ENCODE measurements at places on chromosomes 1 and 21. TPM values are rescaled to one million over a fixed set of nuclear protein-coding genes. Genes with fewer than 3 reads are reported as not detected.

The ITSN1 gene
- 38.7 TPM for polyA plus RNA-seq

The GON4L gene
- polyA plus RNA-seq: 60.6 TPM

The IVNS1ABP gene
- polyA plus RNA-seq: 286 TPM

The CYP2J2 gene
- 1.1 TPM for polyA plus RNA-seq

The SLAMF6 gene
- polyA plus RNA-seq: 0.10 TPM

The ADGRL4 gene
- polyA plus RNA-seq: 19.8 TPM

The TRIM17 gene
- 5.3 TPM for polyA plus RNA-seq

The RASAL2 gene
- 16.1 TPM for polyA plus RNA-seq

The C1orf210 gene
- 24.3 TPM for polyA plus RNA-seq

The KMO gene
- 20.8 TPM for polyA plus RNA-seq

The TMEM82 gene
- polyA plus RNA-seq: 3.1 TPM

The QSOX1 gene
- polyA plus RNA-seq: 73.5 TPM

The ADAMTS1 gene
- polyA plus RNA-seq: 111 TPM

The TAGLN2 gene
- 124 TPM for polyA plus RNA-seq

The KIF21B gene
- polyA plus RNA-seq: 2.8 TPM

The CFHR2 gene
- polyA plus RNA-seq: not detected

The TMPRSS2 gene
- 46.1 TPM for polyA plus RNA-seq

The DMBX1 gene
- polyA plus RNA-seq: 0.09 TPM

The LDLRAD1 gene
- polyA plus RNA-seq: not detected

The CRP gene
- polyA plus RNA-seq: not detected

The IGSF21 gene
- polyA plus RNA-seq: 0.30 TPM

The CD52 gene
- 1.7 TPM for polyA plus RNA-seq

The SOD1 gene
- 254 TPM for polyA plus RNA-seq

The RIMKLA gene
- polyA plus RNA-seq: 0.68 TPM

The OR2L5 gene
- polyA plus RNA-seq: not detected

The AUNIP gene
- 3.7 TPM for polyA plus RNA-seq

The TEX38 gene
- polyA plus RNA-seq: 0.54 TPM

The PKN2 gene
- 61.4 TPM for polyA plus RNA-seq

The CD244 gene
- 0.19 TPM for polyA plus RNA-seq

The LCE2C gene
- not detected for polyA plus RNA-seq

The EDARADD gene
- 5.9 TPM for polyA plus RNA-seq

The SZT2 gene
- polyA plus RNA-seq: 36.1 TPM

The SPRR2B gene
- not detected for polyA plus RNA-seq

The KRTAP19-1 gene
- polyA plus RNA-seq: not detected

The SEC16B gene
- polyA plus RNA-seq: 6.7 TPM

The PROK1 gene
- 0.60 TPM for polyA plus RNA-seq

The CRNN gene
- not detected for polyA plus RNA-seq

The SLC30A2 gene
- 4.4 TPM for polyA plus RNA-seq

The MATN1 gene
- polyA plus RNA-seq: 0.10 TPM

The LRRC38 gene
- not detected for polyA plus RNA-seq

The VWA5B1 gene
- polyA plus RNA-seq: 2.4 TPM

The CD1B gene
- polyA plus RNA-seq: not detected

The S100A12 gene
- polyA plus RNA-seq: 3.9 TPM

The FAAH gene
- 30.7 TPM for polyA plus RNA-seq

The VWA1 gene
- 48.3 TPM for polyA plus RNA-seq

The TMCC2 gene
- polyA plus RNA-seq: 7.5 TPM

The ANGPTL3 gene
- polyA plus RNA-seq: 16.0 TPM

The OR2T35 gene
- polyA plus RNA-seq: not detected

The GPATCH2 gene
- 24.4 TPM for polyA plus RNA-seq

The ZFP69B gene
- 6.1 TPM for polyA plus RNA-seq

The PRAMEF5 gene
- not detected for polyA plus RNA-seq

The ATAD3B gene
- polyA plus RNA-seq: 13.0 TPM

The C1orf185 gene
- polyA plus RNA-seq: not detected

The KRTAP7-1 gene
- not detected for polyA plus RNA-seq

The LCE6A gene
- not detected for polyA plus RNA-seq

The CRYBG2 gene
- 1.1 TPM for polyA plus RNA-seq

The HFM1 gene
- 7.9 TPM for polyA plus RNA-seq

All from left renal cortex interstitium (tissue), 4 donors.